ENCODE measurements at places on chromosomes 2 and 18.

GRCh38 chr2:19078709-19079108, 279.7 kb downstream of the OSR1 start:
- DNase-seq: no peak

- no peak for DNase-seq
These were observed 93.3 kb downstream of the ICA1L start for GRCh38 chr2:202778217-202778616.

DNA sequence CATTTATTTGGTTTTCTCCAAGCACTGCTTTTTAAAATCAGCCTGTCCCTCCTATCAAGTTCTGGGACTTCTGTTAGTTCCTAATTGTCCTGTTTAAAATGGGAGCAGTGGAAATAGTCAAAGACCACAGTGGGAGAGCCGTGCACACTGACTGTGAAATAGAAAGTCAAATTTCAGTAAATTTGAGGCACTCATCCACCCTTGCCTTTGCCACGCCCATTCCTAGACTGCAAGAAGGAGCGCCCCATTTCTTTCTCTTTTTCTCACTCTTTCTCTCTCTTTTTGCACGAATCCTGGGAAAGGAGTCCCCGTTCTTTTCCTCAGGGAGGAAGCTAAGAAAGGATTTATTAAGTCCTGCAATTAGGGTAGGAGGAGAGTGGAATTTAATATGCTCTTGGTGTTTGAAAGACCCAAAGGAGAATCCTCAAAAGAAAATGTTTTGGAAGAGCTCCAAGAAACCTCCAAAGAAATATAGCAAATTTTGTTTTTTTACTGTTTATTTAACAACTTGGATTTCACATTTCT, 7.5 kb downstream of the COL6A3 start:
- no peak for DNase-seq

- DNase-seq: no peak
These were observed 207.7 kb downstream of the BCL2 start for GRCh38 chr18:63111671-63112402.
